T-helper 1 cell (primary cell): ENCODE measurements at places on chromosomes 12 and 14.

- DNase-seq = no peak
These were observed 62.8 kb upstream of the DIO3 start for GRCh38 chr14:101498526-101498860.

DNA sequence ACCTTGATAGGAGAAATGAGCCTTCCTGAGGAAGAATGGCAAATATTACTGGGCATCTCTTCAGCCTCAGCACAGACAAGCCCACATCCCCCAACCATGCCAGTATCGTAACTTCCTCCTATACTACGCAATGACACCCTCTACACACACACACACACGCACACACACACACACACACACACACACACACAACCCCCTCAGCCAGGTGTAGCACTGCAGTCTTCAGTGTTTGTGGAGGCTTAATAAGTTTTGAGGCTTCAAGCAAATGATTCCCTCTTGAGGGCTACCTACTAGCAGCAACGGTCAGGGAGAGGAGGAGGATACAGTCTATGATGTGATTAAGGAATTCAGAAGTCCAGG, 1.6 kb downstream of the DGKA start:
- DNase-seq = peak; percentile 26

DNA sequence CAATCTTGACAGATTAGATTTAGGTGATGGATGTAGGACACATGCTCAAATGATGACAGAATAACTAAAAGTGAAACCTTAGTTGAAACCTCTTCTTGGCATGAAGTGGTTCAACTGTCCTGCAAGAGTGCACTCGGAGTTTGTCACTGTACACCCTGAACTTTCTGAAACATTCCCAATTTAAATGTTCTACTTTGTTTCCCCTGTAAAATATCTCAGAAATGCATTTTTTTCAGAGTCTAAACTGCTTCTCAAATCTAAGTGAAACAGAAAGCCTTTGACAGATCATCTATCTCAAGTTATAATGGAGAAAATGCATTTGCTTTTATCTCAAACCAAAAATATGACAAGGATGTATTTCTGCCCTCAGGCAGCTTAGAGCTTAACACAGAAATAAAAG, 66.0 kb downstream of the BHLHE41 start:
- no peak for DNase-seq

DNA sequence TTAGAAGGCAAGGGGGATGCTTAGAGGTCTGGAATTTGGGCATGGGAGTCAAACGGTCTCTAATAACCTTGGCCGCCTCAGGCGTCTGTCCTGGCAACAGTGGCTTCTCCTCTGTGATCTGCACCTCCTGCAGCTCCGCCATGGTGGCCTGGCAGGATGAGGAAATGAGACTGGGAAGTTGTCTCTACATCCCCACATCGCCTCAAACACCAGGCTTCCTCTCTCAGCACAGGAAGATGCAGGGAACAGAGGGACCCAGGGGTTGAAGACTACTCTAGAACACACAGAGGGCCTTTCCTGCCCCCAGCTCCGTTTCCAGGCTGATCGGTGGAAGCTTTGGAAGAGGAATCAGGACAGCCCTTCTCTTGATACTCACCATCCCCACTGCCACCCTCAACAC, 1.7 kb downstream of the NDRG2 start:
- DNase-seq = no peak

GRCh38 chr12:25800101-25800500, 158.4 kb upstream of the RASSF8 start:
- no peak for DNase-seq

GRCh38 chr14:98916476-98916875, 355.5 kb downstream of the BCL11B start:
- DNase-seq = no peak

DNA sequence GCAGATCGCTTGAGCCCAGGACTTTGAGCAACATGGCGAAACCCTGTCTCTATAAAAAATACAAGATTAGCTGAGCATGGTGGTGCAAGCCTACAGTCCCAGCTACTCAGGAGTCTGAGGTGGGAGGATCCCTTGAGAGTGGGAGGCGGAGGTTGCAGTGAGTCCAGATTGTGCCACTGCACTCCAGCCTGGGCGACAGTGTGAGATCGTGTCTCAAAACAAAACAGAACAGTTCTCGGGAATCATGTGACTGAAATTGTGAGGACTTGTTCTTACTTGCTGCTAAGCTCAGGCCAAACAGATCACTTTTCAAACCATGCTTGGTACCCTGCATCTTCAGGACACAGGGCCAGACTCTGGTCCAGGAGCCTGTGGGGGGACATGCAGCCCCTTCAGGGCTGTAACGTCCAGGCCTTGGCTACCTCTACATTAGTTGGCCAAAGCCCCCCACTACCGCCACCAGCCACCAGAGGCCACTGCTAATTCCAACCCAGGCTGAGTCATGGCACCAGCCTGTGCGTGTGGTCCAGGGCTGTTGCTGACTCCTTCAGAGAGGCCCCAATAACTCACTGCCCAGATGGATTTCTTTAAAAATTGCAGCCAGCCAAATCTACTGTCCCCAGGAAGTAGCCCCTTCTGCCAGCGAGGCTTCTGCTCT, 33.4 kb upstream of the SYNDIG1L start:
- DNase-seq = no peak

DNA sequence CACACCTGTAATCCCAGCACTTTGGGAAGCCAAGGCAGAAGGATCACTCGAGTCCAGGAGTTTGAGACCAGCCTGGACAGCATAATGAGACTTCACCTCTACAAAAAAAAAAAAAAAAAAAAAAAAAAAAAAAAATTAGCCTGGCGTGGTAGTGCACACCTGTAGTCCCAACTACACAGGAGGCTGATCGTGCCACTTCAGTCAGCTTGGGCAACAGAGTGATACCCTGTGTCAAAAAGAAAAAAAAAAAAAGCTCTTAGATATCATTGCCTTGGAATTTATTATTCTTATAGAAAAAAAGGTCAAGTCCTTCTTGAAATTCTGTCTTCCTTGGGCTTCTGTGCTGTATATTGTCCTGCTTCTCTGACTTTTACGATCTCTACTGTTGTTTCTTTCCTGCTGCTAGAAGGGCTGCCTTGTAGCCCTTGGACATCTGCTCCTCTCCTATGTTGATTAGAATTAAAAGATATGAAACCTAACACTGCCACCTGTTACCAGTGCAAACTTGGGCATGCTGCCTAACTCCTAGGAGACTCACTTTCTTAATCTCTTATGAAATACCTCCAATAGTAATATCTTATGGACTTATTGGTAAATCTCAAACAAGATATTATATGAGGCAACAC, 5.7 kb downstream of the TMEM19 start:
- no peak for DNase-seq

- no peak for DNase-seq
These were observed 426.0 kb downstream of the FUT8 start for GRCh38 chr14:65838565-65838964.

GRCh38 chr14:34348592-34348991, 113.4 kb downstream of the SPTSSA start:
- DNase-seq = no peak

- DNase-seq = no peak
These were observed 165.8 kb downstream of the PPM1H start for GRCh38 chr12:62769076-62769619.

- DNase-seq = no peak
These were observed 95.5 kb upstream of the SLC16A7 start for GRCh38 chr12:59500335-59500734.

DNA sequence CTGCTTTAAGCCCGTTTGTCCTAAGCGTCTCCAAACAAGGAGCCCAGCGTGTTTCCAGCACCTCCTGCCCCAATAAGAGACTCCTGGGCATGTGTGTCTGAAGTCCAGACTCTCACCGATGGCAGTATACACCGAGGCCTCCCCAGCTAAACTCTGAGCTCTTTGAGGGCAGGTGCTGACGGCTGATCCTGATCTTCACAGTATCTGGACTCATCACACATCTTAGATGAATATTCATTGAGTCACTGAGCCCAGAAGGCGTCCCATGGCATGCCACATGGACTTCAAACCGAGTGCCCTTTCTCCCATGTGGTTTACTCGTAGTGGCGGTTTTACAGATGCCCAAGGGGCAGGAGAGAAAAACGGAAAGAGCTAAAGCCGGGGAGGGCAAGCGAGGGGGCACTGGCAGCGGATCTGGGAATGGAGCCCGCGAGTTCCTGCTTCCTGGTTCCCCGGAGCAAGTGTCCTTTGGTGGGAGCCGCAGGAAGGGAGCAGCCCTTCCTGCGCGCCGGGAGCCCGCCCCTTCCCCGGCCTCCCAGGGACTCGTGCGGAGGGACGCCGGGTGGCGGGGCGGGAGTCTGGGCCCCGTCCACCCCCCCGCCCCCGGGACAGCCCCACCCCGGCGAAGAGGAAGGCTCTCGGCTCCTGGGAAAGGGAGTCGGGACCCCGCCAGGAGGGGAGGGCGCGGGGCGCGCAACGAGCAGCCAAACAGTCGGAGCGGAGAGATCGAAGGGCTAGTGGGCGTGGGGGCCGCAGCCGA, 585 bp upstream of the TEAD4 start:
- DNase-seq = no peak

GRCh38 chr12:130606231-130606630, 109.9 kb downstream of the RIMBP2 start:
- DNase-seq = no peak

DNA sequence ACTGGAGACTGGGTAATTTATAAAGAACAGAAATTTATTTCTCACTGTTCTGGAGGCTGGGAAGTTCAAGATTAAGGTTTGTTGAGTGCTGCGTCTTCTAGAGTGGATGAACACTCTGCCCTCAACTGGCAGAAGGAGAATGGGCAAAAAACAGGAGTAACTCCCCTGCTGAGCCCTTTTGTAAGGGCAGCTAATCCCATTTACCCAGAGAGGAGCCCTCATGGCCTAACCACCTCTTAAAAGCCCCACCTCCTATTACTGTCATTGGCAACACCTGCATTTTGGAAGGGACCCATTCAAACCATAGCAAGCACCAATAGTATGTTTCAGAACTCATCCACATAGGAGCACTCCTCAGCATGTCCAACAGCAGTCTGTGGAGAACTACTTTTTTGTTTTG, 47.4 kb downstream of the BORCS5 start:
- DNase-seq = no peak
